ENCODE measurements at places on chromosomes 12 and 14. TPM values are rescaled to one million over a fixed set of nuclear protein-coding genes. Genes with fewer than 3 reads are reported as not detected.

The NAV3 gene
- total RNA-seq: 29.4 TPM

The CCDC38 gene
- total RNA-seq: not detected

The HOXC9 gene
- 2.0 TPM for total RNA-seq

The ACOT6 gene
- not detected for total RNA-seq

The ADCY6 gene
- 14.7 TPM for total RNA-seq

The IFI27 gene
- 1.4 TPM for total RNA-seq
